ENCODE measurements at places on chromosomes 1 and 21.

GRCh38 chr1:163145435-163145834 is 57.3 kb downstream of the RGS5 start:
- no peak for DNase-seq

DNA sequence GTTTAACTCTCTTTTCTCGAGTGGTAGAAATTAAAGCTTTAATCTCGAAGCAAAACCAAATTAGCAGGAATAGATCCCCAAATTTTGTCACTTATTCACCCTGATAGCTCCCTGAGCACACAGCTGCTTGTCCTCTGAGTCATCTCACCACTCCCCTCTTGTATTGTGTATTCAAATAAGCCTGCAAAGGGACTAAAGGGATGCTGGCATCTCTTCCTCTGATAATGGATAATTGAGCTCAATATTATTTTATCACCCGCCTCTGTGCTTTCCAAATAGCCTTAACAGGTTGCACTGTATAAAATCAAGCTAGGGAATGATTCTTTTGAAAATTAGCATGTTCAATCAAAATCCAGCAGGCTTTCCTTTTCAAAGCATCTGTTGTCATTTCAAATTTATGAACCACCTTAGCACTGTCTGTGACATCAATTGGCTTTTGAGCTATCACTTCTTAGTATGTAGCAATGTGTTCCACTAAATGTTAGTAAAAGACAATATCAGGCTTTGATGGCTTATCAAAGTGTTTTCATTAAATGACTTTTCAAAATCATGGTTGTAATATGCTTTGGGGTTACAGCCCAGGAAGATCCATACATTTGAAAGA is 561.6 kb downstream of the PLA2G4A start:
- no peak for DNase-seq

GRCh38 chr1:66747501-66747900 is 4.8 kb upstream of the DYNLT5 start:
- no peak for DNase-seq

DNA sequence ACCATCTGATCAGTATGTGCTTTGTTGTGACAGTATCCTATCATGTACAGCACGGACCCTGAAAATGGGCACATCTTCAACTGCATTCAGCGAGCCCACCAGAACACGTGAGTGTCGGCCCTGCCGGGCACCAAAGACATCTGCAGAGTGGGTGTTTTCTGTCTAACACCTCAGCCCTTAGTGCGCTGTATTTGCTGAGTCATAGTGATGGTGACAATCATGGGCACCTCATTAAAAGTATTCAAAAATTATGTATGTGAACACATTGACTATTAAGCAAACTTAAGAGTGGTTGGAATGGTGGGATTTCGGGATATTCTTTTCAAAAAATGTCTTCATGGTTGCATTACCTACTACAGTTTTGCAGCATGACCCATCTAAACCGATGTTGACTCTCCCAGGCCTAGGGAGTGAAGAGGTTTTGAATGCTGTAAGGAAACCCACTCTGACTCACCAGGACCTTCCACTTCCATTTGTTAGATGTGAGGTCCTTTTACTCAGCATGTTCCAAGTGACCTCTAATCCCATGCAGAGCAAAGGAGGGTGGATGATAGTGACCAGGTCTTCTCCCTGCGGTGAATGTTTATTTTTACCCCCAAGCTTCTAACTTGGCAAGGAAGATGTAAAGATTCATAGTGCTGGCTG is 20.1 kb downstream of the MGST3 start:
- DNase-seq, result no peak

GRCh38 chr21:27475363-27475955 is 508.6 kb upstream of the ADAMTS5 start:
- DNase-seq, result no peak

- DNase-seq, result no peak
These were observed 85.3 kb downstream of the PLXNA2 start for GRCh38 chr1:208158640-208159554.

DNA sequence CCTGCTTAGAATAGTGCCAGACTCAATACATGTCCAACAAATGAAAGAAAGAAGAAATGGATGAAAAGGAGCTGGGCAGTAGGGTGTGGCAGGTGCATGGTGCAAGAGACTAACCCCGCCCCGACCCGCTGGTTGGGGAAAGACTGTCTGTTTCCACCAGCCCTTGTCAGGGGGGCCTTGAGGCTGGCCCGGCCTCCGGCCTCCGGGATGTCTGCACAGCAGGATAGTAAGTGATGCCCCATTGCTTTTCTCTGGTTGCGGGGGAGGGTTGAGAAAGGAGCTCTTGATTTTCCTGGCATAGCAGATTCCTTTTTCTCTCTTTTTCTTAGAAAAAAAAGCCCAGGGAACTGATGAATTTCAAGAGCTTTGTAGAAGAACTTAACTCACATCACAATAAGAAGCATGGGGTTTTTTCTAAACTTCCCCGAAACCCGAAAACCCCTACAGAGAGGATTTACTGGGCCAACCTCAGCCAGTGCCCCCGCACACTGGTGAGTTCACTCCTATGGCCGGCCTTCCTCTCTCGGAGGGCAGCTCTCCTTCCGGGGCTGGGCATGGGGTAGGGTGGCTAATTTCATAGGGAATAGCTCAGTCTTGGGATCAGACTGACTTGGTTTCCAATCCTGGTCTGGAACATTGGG is 12.5 kb upstream of the TTC22 start:
- DNase-seq, result no peak

DNA sequence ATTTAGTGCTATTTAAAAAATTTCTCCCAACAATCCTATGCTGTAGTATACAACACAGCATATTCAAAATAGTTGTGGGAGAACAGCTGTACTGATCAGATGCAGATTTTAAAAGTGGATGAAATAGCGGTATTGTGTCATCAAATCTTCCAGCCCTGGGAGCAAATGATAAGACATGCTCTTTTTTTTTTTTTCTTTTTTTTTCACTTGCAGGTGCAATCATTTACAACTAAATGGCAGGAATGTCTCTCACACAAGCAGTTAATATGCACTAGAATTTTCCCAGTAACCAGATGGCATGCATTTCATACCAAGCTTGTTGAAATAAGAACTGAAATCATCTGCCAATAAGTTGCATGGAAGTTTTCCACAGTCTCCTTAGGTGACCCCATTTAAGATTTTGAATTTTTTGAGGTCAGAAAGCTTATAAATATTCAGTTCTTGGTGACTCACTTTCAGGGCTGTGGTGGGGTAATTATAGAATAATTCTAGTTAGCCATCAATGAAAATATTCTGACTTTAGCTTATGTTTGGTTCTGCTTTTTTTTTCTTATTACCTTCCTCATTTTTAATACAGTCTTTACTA is 623.9 kb upstream of the NR5A2 start:
- no peak for DNase-seq

DNA sequence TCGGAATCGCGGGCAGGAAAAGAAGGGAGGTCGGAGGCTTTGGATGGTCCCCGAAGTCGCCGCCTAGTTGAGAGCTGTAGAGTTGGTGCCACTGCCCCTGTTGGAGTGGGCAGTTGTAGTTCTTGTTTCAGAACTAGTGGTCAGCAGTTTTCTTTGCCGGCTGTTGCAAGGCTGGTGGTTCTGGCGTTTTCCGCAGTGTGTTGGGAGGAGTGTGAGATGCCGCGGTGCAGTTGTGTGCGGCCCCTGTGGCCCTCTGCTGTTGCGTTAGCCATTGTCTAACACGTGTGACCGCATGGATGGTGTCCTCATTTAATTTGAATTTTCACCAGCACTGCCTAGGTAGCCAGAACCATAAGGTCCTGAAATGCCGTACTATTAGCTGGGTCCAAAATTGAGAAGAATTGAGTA is 1.4 kb downstream of the ARF1 start:
- DNase-seq, result no peak

- no peak for DNase-seq
These were observed 607.9 kb upstream of the TMPRSS15 start for GRCh38 chr21:19011451-19011850.

- no peak for DNase-seq
These were observed 201.7 kb downstream of the ROR1 start for GRCh38 chr1:63975481-63975880.

- DNase-seq, result no peak
These were observed 23.7 kb upstream of the CSF3R start for GRCh38 chr1:36506276-36506920.

GRCh38 chr1:18123467-18123992 is 15.9 kb downstream of the IGSF21 start:
- DNase-seq, result no peak

DNA sequence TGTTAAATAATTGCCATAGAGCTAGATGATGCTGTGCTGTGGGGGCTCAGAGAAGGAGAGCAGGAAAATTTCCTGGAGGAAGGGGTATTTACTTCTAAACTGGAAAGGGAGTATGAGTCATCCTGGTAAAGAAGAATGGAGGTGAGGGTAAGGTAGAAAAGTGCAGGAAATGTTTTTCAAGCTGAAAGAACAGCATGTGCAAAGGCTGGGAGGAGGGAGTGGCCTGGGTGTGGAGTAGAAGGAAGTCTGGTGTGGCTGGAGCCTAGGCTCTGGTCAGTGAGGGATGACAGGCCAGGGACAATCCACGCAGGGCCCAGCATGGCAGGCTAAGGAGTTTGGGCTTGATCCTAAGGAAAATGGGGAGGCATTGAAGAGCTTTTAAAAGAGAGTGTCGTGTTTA is 45.9 kb downstream of the MATN1 start:
- DNase-seq, result no peak

DNA sequence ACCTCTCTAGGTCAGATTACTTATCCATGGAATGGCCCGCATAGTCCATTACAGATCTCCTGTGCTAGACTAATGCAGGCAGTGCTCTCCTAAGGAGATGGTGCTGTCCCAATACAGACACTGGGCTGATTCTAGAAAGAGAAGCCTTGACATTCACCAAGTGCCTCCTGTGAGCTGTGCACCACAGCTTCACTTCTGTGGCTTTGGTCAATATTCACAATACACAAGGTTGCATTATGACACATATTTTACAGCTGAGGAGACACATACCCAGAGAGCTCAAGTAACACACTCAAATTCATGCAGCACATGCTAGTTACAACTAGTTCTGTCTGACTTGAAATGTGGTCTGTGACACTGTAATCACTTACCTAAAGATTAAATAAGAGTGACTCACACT is 59.4 kb upstream of the LRRC8B start:
- no peak for DNase-seq

DNA sequence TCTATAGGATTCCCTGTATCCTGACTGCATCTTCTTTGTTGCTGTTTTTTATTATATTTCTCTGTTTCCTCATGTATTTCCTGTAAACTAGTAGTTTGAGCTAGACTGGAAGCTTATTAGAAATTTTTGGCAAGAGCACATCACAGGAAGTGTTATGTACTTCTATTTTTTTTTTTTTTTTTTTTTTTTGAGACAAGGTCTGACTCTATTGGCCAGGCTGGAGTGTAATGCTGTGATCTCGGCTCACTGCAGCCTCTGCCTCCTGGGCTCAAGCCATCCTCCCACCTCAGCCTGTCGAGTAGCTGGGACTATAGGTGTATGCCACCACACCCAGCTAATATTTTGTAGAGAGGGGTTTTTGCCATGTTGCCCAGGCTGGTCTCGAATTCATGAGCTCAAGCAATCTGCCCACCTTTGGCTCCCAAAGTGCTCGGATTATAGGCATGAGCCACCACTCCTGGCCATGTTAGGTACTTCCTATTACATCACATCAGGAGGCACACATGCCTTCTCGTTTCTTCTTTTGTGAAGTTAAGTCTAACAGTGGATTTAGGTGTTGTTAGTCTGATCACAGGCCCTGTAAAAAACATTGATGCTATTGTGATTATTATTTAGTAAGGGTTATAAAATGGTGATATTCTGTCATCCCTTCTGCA is 12.5 kb downstream of the C1orf21 start:
- DNase-seq, result no peak

DNA sequence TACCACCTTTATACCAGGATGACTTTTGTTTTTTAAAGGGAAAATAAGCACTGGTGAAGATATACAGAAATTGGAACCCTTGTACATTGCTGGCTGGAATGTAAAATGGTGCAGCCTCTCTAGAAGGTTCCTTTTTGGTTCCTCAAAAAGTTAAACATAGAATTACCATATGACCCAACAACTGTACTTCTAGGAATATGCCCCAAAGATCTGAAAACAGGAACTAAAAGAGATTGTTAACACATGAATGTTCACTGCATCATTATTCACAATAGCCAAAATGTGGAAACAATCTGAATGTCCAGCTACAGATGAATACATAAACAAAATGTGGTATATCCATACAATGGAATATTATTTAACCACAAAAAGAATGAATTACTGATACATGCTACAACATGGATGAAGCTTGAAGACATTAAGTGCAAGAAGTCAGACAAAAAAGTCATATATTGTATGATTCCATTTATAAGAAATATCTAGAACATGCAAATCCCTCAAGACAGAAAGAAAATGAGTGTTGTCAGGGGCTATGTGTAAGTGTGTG is 84.9 kb upstream of the DMRTA2 start:
- DNase-seq, result no peak

DNA sequence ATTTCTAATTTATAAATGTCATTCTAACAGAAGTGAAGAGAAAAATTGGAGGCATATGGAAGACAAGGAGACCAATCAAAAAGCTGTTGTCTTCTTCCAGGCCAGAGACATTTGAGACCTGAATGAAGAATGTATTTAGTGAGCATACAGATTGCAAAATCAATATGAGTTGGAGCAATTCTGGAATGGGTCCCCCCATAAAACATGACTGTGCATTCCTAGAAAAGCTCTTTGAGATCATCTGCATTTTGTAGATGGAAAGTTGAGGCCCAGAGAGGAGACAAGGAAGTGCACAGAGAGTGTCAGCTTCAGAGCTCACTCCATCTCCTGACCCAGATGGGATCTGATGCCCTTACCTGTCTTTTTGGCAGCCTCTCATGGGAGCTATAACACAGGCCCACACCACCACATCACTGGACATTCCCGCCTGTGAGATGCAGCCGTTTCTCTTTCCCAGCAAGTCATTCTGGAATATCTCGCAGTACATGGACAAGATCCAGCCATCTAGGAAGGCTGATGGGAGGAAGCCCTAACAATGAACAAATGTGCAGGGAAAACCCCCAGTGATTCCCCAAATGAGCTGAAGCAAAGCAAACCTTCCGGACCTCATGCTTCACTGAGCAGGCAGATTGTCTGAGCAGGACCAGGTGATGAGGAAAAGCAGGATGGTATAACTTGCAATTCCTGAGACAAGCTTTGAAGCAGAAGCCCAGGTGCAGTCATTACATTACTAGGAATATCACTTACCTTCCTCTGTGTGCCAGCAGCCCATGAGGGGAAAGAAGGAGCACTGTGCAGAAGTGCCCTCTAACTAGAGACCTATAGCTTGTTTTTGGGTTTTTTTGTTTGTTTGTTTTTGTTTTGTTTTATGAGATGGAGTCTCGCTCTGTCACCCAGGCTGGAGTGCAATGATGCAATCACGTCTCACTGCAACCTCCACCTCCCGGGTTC is 445.6 kb downstream of the PLPP3 start:
- no peak for DNase-seq

GRCh38 chr1:18597160-18598042 is 33.2 kb upstream of the PAX7 start:
- peak; percentile 27 for DNase-seq

- no peak for DNase-seq
These were observed 7.1 kb downstream of the ECHDC2 start for GRCh38 chr1:52914463-52914862.

DNA sequence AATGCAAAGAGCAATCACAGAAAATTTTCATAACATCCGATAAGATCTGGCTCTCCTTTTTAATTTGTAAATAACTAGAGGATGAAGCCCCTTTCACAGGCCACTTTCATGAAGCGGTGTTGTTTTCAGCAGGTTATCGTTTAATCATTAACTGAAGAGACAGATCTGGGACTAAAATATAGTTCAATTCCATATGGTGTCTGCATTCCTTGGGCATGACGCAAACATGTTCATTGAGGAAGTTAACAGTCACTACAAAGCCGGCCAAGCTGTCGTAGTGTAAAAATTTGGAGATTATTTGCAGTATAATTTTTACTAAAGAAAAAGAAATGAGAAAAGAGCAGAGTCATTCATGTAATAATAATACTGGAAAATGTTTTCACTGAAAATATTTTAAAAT is 565.2 kb upstream of the ADAMTS5 start:
- DNase-seq, result no peak
